Fibroblast of villous mesenchyme (primary cell): ENCODE measurements at places on chromosomes 3 and 15. TPM values are rescaled to one million over a fixed set of nuclear protein-coding genes. Genes with fewer than 3 reads are reported as not detected.

Gene ARHGAP11A
- 14.5 and 25.5 TPM in 2 replicates for total RNA-seq

Gene TM4SF4
- under 0.01 TPM in 1 of 2 replicates, not detected in the other for total RNA-seq

DNA sequence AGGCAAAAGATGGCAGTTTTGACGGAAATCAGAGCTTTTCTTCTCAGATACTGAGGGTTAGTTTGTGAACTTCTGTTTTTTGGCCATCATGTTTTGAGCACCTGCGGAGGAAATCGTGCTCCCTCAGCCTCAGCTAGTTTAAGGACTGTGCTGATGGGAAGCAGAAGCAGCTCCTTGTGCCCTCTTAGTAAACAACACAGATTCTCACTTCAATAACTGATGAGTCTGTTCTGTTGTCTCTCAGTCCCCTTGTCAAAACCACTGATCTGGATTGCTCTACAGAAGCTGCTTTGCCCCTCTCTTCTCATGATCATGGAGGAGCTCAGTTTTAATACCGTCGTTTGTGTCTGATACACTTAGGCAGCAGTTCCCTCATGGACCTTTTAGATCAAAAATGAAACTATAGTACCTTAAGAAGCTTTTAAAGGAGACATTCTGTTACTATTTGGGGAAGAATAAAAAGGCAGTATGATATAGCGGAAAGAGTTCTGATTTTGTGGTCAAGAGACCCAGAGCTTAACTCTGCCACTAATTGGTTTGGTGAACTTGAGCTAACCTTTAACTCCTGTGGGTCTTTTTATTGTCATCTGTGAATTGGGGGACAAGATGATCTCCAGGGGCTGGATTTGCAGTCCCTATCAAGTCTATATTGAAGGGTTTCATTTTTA lies 152.6 kb downstream of the BBX start:
- no peak for DNase-seq

- no peak for DNase-seq
These were observed 19.8 kb upstream of the LOXL1 start for GRCh38 chr15:73906346-73907034.

- DNase-seq: no peak
These were observed 61.7 kb upstream of the ITGA11 start for GRCh38 chr15:68493629-68494028.

- DNase-seq: no peak
These were observed 335.6 kb downstream of the TUSC7 start for GRCh38 chr3:117045143-117045542.

DNA sequence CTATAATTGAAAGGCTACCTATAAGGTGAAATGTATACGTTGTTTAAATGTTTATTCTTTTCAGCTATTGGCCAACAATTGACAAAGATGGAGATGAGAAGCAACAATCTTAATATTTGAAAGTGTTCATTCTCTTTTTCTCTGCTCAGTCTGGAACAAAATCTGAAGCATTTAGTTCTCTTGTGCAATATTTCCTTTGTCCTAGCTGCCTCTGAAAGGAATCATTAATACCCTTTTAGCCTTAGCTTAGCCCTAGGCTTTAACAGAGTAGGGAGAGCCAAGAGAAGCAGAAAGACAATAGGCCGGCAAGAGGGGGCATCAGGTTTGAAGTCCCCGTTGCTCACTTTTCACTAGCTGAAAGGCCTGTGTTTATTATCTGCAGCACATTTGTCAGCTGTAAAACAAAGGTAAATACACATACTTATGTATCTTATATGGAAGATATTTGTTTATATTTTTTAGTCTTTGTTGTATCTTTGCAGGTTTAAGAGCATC lies 422.5 kb upstream of the SEMA6D start:
- no peak for DNase-seq

GRCh38 chr3:12719541-12719940 lies 39.5 kb downstream of the TMEM40 start:
- DNase-seq: no peak

DNA sequence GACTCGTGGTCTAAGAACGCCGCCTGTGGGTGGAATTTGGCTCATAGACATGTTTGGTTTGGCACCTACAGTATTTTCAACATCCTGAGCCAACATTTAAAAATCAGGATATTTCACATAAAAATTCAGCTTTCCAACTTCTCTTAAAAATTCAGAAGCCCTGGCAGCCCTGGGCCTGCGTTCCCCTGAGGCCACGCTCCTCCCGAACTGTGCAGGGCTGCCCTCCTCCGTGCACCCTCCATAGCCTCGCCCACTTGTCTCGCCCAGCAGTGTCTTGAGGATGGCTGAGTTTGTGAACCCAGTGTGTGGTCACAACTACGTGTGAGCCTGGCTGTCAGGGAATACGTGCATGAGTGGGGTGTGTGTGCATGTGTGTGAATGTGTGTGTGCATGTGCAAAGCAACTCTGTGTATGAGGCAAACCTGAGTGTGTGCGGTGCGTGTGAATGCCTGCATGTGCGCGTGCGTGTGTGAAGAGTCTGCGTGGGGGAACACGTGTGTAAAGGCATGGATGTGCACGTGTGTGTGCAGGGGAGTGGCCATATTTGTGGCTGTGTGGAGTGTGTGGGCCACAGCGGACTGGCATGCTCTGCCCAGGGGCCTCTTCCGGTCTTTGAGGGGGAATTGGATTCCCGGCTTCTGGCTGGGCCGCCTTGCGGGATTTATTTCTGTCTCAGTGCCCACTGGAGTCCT lies 30.9 kb downstream of the PTH1R start:
- peak; percentile 41 for DNase-seq

DNA sequence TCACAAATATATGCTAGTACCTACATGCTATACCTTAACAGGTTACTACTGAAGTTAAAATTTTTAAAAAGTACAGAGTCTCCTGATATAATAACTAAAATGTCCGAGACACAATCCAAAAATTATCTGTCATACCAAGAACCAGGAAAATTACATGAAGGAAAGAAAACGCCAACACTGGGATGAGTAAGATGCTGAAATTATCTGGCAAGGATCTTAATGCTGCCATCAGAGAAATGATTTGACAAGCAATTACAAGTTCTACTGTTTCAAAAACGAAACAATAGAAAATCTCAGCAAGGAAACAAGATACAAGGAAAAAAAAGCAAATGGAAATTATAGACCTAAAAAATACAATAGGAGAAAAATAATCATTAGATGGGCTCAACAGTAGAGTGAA lies 92.5 kb downstream of the UBE3A start:
- no peak for DNase-seq

GRCh38 chr3:77081240-77081661 lies 41.4 kb downstream of the ROBO2 start:
- no peak for DNase-seq

DNA sequence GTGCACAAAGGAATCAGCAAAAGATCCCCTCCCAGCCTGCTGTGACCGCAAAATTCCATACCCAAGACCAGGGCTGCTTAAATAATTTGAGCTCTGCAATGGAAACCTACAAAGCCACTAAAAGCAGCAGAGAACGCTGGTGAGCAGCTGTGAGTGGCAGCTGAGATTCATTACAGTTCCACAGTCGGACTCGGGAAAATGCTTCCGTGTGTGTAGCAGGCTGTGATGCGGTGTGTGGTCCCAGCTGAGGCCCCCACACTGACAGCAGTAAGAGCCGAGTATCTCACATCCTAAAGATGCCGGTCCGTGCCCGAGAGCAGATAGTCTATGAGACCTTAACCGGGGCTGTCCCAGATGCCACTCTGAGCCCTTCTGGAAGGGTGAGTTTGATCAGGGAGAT lies 37.4 kb downstream of the TM2D3 start:
- no peak for DNase-seq
